ENCODE measurements at places on chromosomes 11 and 22.

DNA sequence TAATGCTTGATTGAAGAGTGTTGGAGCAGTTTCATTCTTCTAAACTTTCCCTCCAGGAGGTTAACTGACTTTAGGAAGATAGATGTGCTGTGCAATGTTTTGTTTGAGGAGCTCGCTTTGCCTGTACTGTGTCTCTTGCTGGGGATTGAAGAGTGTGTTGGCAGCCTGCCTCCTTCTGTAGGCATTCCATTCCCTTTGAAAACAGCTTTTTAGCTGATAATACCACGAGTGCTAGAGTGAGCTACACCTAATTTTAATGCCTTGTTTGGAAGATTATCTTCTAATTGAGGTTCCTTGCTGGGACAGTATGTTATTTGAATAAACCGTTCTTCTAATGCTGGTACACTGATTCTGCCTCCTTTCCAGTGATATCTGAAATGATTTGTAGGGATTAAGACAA is 7.2 kb downstream of the DDX10 start:
- H3K27ac ChIP-seq = no peak overlapping the region
- H3K4me1 ChIP-seq = peaks cover 12% of the 10 kb centered on the region
- H3K36me3 ChIP-seq = peaks cover 4% of the 10 kb centered on the region
- no peak overlapping the region for H3K4me3 ChIP-seq
- H3K27me3 ChIP-seq = no peaks in the 10 kb centered on the region
- DNase-seq = no peak

DNA sequence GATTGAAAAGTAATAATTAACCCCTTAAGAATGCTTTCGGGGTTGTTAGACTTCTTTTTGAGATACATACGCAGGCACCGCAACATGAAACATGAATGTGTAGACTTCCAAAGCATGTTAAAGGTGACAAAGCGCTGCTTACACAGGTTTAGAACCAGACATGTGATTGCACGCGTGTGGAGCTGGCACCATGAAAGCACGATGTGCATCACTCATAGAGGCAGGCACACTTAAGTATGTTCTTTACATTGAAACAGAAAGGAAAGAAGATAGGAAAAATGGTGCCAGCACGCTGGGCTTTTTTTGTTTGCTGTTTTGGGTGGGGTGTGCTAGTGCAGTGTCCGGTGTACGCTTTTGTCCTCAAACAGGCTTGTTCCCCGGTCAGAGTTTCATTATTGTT is 83.6 kb upstream of the PPARA start:
- peak overlapping the region; percentile 100 for H3K27ac ChIP-seq
- H3K27me3 ChIP-seq = no peaks in the 10 kb centered on the region
- peaks cover 75% of the 10 kb centered on the region for H3K4me1 ChIP-seq
- peak; percentile 39 for DNase-seq
- no peaks in the 10 kb centered on the region for H3K36me3 ChIP-seq
- H3K4me3 ChIP-seq = no peak overlapping the region

DNA sequence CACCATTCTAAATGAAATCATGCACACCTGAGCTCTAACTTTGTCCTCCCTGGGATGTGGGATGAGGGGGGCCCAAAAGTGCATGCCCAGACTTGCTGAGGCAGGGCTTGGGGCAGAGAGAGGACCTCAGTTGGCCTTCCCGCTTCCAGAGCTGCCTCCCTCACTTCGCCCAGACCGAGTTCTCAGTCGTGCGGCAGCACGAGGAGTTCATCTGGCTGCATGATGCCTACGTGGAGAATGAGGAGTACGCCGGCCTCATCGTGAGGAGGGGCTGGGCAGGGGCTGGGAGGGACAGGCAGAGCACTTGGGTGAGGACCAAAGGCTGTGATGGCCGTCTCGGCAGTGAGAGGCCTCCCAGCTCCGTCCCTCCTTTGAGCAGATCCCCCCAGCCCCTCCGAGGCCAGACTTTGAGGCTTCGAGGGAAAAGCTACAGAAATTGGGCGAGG is 8.2 kb downstream of the CFL1 start:
- no peaks in the 10 kb centered on the region for H3K27me3 ChIP-seq
- DNase-seq = no peak
- no peak overlapping the region for H3K27ac ChIP-seq
- H3K4me3 ChIP-seq = no peak overlapping the region
- no peaks in the 10 kb centered on the region for H3K4me1 ChIP-seq

GRCh38 chr11:57111619-57112018 is 70.1 kb upstream of the LRRC55 start:
- no peaks in the 10 kb centered on the region for H3K27me3 ChIP-seq
- H3K4me3 ChIP-seq = no peak overlapping the region
- DNase-seq = no peak
- H3K27ac ChIP-seq = no peak overlapping the region

- H3K4me3 ChIP-seq = no peak overlapping the region
- H3K27ac ChIP-seq = no peak overlapping the region
- no peaks in the 10 kb centered on the region for H3K27me3 ChIP-seq
- H3K36me3 ChIP-seq = no peaks in the 10 kb centered on the region
- H3K4me1 ChIP-seq = no peaks in the 10 kb centered on the region
These were observed 47.3 kb downstream of the PLAAT5 start for GRCh38 chr11:63443714-63444113.

- no peaks in the 10 kb centered on the region for H3K4me1 ChIP-seq
- H3K36me3 ChIP-seq = no peaks in the 10 kb centered on the region
- DNase-seq = no peak
- H3K27ac ChIP-seq = no peak overlapping the region
- no peak overlapping the region for H3K4me3 ChIP-seq
These were observed 141.5 kb downstream of the OR4C45 start for GRCh38 chr11:50174189-50174588.

GRCh38 chr22:16866167-16866566 is 41.0 kb upstream of the XKR3 start:
- no peak overlapping the region for H3K4me3 ChIP-seq
- no peak for DNase-seq
- H3K27ac ChIP-seq = no peak overlapping the region
- H3K4me1 ChIP-seq = no peaks in the 10 kb centered on the region

All from body of pancreas (tissue), 4 donors.